ENCODE measurements at places on chromosomes 5 and 9.

DNA sequence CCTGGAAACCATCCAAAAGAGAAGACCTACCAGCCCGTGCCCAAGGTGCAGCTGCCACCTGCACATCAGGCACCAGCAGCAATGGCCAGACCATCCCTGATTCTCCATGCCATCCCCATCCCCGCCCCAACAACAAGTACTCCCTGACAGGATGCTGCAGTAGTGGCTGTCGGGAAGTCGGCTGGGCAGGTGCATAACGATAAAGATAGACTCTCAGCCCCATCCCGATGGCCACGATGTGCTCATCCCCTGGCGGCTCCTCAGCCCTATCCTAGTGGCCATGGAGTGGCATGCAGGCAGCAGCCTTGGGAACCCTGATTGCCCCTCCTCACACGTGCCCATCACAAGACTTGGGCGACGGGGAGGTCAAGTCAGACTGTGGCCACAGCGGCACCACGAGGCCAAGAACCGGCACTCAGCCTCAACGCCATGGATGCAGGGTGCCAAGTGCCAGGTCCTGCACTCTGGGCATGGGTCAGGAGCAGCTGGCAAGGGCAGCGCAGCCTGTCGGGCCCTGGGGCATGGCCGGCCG is 368.8 kb upstream of the SPATA31A5 start:
- DNase-seq, result no peak

- no peak for DNase-seq
Measured at GRCh38 chr5:72841756-72842535, 25.5 kb downstream of the TNPO1 start.

DNA sequence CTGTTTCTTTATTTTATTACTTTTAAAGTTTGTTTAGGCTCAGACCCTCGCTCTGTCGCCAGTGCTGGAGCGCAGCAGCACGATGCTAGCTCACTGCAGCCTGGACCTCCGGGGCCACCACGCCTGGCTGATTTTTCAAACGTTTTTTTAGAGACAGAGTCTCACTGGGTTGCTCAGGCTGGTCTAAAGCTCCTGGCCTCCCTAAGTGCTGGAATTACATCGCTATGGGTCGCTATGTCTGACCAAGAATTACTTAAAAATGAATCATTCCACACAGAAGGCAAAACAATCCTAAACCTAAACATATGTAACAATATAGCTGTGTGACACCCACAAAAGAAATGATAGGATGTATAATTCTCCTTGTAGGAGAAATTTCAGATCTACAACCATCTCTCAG is 86.9 kb upstream of the SIMC1 start:
- no peak for DNase-seq

DNA sequence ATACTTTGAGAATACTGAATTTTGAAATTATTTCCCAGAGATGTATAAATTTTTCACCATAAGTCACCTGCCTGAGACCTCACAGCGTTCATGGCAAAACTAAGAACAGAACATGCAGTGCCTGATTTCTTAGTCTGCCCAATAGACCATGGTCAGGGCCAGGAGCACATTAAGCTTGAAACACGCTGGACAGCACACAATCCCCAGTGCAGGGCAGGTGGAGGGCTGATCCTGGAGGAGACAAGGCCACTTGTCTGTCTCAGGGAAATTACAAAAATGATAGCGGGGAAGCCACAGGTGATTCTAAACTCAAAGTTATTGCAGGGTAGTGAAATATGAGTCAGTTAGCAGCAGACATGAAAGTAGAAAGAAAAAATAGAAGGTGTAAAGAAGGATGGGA is 18.6 kb upstream of the ENC1 start:
- no peak for DNase-seq

- no peak for DNase-seq
Measured at GRCh38 chr9:121738411-121738810, 87.0 kb downstream of the DAB2IP start.

GRCh38 chr5:43104057-43104456 is 16.7 kb upstream of the ZNF131 start:
- DNase-seq, result no peak

- DNase-seq, result no peak
Measured at GRCh38 chr5:39108987-39109386, 34.8 kb upstream of the RICTOR start.

- DNase-seq, result no peak
Measured at GRCh38 chr5:3032513-3032912, 281.0 kb upstream of the IRX2 start.

DNA sequence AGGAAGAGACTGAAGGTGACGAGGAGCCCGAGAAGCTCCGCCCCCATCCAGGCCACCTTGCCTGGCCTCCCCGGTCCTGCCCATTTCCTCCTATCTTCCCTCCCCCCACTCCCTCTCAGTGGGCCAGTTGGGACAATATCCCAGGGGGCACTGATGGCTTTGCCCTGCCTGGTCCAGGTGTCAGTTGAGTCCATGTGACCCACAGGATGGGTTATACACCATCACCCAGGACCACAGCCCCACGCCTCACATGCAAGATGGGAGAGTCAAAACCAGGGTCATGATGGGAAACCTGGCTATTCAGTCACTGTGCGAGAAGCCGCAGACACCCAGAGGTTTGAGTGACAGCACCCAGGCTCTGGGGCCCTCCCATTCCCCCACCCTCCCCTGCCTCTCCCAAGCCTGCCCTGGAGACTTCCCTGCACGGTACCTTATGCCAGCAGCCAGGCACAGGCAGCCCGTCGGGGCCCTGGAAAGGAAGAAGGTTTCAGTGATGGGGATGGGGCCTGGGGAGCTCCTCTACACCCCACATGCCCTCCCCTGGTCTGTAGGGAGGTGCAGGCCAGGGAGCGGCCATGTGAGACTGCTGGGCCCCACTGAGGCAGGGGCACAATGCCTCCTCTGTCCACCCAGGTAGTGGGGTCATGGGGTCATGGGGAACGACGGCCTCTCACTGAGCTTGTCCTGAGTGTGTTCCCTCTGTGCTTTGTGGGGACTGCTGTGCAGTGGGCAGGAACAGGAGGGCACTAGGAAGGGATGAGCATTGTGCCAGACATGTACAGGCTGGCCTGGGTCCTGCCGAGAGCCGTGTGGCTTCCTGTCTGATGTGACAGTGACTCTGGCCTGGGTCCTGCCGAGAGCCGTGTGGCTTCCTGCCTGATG is 6.3 kb upstream of the PHYKPL start:
- no peak for DNase-seq

GRCh38 chr9:14488421-14489190 is 174.7 kb upstream of the NFIB start:
- DNase-seq, result no peak

All from effector memory CD4-positive, alpha-beta T cell (primary cell).